ENCODE measurements at places on chromosomes 13 and 19. TPM values are rescaled to one million over a fixed set of nuclear protein-coding genes. Genes with fewer than 3 reads are reported as not detected.
A peak's percentile ranks its signal among the peaks of the same experiment; 100 is the strongest.

- DNase-seq = no peak
Observed at GRCh38 chr19:39325778-39326665, 5.4 kb upstream of the LRFN1 start.

The C19orf67 gene
- total RNA-seq = not detected

GRCh38 chr13:113948034-113948742 is 25.7 kb downstream of the C13orf46 start:
- no peak for DNase-seq

DNA sequence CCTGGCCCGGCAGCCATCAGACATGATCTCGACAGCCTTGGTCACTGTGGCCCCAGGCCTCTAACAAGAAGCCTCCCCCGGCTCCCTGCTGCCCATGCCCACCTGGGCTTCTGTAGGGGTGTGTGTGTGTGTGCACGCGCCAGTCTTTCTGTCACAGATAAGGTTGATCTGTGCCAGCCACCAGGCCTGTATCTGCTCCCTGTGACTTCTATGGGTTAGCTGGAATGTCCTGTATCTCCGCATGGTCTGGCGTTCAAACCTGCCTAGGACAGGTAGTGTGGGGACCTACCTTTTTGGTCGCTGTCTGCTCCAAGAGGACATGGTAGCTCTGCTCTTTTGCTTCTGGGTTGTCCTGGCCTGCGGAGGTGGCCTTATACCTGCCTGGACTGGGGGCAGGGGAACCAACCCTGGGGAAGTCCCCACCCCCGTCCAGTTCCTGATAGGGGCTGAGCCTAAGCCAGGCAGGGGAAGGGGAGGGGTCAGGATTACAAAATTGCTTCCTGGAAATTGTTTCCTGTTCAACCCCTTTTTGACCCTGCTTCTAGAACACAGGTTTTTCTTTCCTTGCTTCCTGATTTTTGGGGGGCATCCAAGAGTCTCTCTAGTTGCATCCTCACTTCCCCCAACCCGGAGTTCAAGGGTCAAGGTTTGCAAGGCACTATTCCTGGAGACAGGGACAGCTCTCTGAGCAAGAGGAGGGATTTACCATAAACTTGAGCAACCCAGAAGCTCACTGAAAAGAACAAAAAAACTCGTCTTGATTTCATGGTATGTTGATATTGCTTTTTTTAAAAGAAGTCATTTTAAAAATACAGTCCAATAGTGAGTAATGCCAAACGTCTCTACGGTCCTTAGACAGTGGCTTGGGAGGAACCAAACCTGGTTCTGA is at the start of gene LRG1:
Gene LRG1, minus strand, starts transcription at position 344 of the 889 bp plus-strand sequence. Its CDS starts 23 bp downstream, at position 321.
- no peak for DNase-seq

DNA sequence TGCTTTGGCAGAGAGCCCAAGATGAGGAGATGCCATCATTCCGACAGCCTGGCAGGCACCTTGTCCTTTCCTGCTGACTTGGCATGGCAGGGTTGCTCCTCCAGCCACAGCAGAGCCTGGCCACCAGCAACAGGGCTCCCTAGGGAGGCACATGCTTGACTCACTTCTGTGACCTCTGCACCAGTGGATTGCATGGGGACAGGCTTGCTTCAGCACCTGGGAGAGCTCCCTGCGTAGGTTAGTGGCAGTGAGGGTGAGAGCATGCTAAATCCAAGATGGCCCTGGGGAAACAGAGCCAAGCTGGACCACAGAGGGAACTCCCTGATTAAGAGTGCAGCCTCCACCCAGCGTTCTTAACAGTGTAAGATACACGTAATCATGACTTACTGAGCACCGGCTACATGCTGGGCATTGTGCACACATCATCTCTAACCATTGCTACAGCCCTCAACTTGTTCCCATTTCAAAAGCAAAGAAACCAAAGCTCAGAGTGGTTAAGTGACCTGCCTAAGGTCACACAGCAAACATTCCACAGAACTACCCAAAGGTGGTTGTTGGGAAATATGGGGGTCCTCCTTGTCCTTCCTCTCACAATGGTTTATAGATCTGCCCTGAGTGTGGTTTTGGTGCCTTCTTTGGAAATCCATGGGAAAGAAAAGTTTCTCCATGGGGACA is 116.6 kb upstream of the UQCRFS1 start:
- DNase-seq = peak; percentile 74

DNA sequence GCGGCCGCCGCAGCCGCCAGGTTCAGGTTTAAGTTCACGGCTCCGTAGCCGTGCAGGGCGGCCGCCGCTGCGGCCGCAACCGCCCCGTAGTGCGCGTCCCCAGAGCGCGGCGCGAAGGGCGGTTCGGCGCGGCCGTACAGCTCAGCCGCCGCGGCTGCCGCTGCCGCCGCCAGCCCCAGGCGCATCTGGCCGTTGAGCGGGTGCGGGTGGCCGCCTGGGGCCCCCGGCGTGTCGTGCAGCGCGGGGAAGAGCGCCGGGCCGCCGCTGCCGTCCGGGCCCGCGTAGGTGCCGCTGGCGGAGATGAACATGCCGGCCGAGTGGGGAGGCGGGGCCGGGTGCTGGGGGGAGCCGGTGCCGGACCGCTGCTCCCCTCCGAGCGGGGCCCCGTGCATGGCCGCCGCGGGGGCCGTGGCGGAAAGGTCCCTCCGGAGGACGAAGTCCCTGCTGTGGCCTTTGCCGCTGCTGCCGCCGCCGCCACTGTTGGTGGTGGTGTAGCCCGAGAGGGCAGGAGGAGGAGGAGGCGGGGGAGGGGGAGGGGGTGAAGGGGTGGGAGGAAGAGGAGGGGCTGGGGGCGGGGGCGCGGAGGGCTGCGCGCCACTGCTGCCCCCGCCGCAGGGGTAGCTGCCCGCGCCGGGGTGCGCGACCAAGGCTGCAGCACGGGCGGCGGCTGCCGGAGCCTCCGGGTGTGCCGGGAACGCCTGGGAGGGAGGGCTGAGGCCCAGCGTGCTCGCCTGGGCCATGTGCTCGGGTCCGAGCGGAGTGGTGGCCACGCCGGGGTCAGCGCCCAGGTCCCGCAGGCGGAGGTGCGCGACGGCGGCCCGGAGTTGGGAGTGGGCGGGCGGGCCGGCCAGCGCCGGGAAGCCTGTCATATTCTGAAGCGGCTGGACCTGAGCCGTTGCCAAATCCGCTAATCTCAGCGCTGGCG is 654 bp downstream of the ZIC5 start:
- no peak for DNase-seq

DNA sequence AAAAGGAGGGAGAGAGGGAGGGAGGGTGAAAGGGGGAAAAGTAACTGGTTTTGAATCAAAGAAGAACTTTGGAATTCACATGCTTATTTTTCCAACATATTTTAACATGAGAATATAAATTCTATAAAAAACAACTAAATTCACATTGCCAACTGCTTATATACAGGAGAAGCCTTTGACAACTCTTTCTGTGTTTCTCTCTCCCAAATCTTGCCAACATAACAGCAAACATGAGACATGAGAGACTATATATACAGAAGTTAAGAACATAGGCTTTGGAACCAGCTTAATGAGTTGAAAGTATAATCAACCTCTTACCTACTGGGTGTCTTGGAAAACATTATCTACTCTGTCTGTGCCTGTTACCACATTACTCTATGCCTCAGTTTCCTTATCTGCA is 493.3 kb downstream of the RFC3 start:
- DNase-seq = no peak

- DNase-seq = no peak
Observed at GRCh38 chr19:10885201-10886169, 14.1 kb downstream of the CARM1 start.

- no peak for DNase-seq
Observed at GRCh38 chr19:46839752-46840497, 10.7 kb downstream of the AP2S1 start.

GRCh38 chr13:30409886-30410704 is 12.2 kb upstream of the UBE2L5 start:
- no peak for DNase-seq

DNA sequence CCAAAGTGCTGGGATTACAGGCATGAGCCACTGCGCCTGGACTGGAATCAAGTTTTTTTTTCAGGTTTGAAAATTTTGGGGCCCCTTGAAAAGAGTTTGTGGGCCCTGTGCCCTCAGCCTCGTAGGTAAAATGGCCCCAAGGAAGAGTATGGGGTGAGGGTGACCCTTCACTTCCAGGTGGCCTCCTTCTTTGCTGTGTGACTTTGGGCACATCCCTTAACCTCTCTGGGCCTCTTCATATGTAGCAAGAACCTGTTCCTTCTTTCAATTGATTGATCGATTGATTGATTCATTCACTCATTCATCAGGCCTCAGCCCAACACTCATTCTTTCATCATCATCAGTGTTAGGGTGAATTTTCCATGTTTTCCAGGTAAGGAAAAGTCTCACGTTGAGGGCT is 3.4 kb upstream of the TMEM221 start:
- no peak for DNase-seq

GRCh38 chr13:55361141-55361540 is 1779.6 kb upstream of the PRR20A start:
- no peak for DNase-seq

DNA sequence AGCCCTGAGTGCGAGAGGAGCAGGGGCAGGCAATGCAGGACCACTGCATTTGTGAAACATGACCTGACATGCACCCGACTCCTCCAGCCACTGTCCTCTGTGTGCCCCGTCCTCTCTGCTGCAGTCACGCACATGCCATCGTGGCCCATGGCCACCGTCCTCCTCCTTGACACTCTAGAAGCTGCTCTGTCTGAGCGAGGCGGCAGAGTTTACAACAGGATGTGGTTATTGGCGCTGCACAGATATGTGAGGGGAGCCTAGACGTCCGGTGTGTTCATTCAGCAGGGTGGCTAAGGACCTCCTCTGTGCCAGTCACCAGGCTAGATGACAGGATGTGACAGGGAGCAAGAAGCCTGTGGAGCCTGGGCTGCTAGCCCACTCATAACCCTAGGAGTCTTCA is 277.8 kb downstream of the FOXO1 start:
- peak; percentile 85 for DNase-seq

DNA sequence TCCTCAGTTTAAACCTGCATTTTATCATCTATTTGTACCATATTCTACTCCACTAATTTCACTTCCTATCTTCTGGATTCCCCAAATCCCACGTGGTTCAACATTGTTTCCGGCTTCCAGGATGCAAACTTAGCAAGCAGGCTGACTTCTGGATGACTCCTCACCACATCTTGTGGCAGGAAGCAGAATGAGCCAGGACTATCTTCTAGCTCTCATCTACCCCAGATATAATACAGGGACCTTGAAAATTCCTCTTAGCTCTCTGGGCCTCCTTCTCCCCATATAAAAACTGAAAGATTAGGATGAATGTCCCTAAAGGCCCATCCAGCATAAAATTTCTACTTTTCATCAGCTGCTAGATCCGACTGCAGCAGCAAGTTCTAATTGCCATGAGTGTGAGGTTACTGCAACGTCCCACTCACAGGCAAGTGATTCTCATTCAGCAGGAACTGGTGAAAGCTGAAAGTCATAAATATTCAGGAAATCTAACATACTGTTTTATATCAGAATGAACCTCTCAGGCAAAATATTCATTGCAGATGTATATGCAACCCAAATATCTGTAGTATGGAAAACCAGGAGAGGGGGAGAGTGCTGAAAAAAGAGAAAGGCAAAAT is 93.4 kb downstream of the KCTD12 start:
- DNase-seq = no peak

DNA sequence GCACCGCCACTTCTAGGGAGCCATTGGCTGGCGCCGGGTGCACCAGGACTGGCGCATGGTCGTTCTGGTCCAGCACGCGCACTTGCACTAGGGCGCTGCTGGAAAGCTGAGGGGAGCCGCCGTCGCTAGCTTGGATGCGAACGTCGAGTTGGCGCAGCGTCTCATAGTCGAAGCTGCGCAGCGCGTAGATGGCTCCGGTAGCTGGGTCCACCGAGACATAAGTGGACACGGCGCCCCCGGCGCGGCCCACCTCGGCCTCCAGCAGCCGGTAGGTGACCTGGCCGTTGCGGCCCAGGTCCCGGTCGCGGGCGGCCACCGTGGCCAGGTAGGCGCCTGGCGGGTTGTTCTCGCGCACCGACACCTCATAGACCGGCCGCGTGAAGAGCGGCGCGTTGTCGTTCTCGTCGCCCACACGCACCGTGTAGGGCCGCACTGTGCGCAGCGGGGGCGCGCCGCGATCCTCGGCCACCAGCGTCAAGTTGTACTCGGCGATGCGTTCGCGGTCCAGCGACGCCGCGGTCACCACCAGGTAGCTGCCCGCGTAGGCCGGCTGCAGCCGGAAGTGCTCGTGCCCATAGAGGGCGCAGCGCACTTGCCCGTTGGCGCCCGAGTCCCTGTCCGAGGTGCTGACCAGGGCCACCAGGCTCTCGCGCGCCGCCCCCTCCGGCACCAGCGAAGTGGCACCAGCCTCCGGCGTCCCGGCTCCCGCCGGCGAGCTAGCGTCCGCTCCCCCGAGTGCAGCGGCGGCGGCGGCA is 1.7 kb downstream of the PCDH8 start:
- no peak for DNase-seq

The NLRP11 gene
- total RNA-seq = not detected

GRCh38 chr19:38792250-38793111 is 3.5 kb downstream of the LGALS7B start:
- no peak for DNase-seq

GRCh38 chr13:73880365-73880764 is 253.8 kb downstream of the KLF12 start:
- no peak for DNase-seq

- DNase-seq = no peak
Observed at GRCh38 chr19:28456252-28456651, 756.7 kb downstream of the UQCRFS1 start.

- no peak for DNase-seq
Observed at GRCh38 chr13:34322014-34322742, 504.2 kb downstream of the RFC3 start.

DNA sequence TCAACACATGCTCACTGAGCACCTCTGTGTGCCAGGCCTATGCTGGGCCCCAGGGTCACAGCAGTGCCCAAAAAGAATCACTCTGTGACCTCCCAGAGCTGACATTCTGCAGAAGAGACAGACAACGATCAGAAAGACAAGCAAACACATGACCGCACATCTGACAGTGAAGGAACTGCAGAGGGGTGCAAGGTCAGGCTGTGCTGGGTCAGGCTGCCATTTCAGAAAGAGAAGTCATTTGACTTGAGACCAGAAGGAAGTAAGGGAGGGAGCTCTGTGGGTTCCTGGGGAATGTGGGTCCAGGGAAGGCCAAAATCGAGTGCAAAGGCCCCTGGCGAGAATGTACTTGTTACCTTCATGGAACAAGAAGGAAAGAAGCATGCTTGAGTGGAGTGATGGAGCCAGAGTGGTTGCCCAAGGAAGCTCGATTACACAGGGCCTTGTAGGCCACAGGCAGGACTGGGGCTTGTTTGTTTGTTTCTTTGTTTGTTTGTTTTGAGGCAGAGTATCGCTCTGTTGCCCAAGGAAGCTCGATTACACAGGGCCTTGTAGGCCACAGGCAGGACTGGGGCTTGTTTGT is 11.4 kb upstream of the CD22 start:
- DNase-seq = no peak

The TINCR gene
- total RNA-seq = 2.9 TPM

DNA sequence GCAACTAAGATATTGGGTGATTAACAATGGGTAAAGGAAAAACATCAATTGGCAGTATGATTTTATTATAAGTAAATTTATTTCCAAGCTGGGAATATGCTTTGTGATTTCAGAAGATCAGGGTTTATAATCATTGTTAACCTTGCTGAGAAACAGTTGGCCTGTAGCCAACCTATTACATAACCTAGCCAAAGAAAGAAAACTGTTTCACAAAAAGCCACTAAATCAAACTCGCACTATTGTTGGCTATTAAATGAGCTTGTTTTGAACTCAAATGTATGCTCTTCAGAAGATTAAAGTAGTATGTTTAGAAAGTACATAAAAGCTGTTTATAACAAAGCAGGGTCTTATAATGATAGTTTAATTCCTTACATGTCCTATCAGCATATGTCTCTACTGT is 151.7 kb downstream of the LHFPL6 start:
- no peak for DNase-seq

The PCDH20 gene
- total RNA-seq = 12.6 TPM
